T-cell (primary cell): ENCODE measurements at places on chromosomes 4 and X.

- no peak for DNase-seq
These were observed 895.6 kb downstream of the RAB28 start for GRCh38 chr4:12588582-12588981.

GRCh38 chr4:10875144-10875799, 190.7 kb upstream of the CLNK start:
- no peak for DNase-seq

DNA sequence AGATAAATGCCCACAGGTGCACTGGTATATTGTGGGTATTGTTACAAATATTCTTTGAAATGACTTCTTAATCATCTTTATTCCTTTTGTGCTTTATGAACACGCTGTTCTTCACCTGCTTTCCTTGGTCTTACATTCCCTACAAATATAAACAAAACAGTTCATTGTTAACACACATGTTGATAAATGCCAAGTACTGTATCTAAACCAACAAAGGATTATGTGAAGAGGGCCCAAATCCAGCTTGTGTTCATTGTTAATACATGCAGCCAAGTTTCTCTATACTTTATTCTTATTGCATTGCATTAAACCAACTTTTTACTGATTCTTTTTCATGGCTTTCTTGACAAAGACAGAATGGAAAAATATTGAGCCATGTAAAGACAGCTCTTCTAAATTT, 42.8 kb downstream of the AREG start:
- no peak for DNase-seq

DNA sequence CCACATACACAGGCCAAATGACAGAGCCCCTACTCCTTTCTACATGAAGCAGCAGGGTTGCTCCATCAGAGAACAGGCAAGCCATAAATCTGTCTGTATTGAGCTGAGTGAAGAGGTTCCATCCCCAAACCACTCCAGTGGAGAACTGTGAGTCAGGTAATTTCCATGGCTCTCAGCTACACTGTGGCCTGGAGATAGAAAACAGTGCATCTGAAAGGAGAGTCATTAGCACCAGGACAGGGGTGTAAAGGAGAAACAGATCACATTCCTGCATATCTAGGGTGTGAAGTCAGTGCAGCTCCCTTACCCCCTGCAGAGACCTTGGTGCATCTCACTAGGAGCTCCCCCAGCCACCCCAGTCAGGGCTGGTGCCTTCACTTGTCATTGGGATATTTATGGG, 314.7 kb downstream of the CHIC1 start:
- DNase-seq = no peak

GRCh38 chrX:139194571-139195280, 335.8 kb upstream of the F9 start:
- no peak for DNase-seq

- DNase-seq = no peak
These were observed 6.2 kb downstream of the CLCN3 start for GRCh38 chr4:169626331-169627282.

DNA sequence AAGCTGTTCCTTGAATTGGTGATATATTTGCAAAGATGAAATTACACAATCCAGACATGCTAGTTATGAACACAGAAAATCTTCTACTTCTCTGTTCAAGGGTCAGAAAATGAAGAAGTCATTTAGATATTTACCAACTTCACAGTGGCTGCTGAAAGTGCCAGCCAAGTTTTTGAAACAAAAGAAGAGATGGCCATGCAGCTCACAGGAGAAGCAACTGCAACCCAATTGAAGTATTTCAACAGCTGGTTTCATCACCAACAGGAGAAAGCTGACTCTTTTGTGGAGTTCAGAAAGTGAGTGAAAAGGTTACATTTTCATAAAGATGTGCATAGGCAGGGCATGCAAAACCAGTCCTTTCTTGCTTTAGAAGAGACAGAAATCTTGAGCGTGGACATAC, 70.1 kb upstream of the LSM6 start:
- no peak for DNase-seq

DNA sequence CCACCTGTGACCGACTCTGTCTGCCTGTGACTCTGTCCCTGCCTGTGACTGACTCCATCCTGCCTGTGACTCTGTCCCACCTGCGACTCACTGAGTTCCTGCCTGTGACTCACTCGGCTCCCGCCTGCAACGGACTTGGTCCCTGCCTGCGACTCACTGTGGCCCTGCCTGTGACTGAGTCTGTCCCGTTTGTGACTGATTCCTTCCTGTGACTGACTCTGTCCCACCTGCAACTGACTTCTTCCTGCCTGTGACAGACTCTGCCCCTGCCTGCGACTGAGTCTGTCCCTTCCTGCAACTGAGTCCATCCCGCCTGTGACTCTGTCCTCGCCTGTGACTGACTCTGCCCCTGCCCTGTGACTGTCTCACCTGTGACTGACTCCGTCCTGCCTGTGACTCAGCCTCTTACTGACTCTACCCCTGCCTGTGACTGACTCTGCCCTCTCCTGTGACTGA, 9.6 kb upstream of the UVSSA start:
- no peak for DNase-seq

- no peak for DNase-seq
These were observed 29.8 kb downstream of the SPANXA2 start for GRCh38 chrX:141619336-141619735.

DNA sequence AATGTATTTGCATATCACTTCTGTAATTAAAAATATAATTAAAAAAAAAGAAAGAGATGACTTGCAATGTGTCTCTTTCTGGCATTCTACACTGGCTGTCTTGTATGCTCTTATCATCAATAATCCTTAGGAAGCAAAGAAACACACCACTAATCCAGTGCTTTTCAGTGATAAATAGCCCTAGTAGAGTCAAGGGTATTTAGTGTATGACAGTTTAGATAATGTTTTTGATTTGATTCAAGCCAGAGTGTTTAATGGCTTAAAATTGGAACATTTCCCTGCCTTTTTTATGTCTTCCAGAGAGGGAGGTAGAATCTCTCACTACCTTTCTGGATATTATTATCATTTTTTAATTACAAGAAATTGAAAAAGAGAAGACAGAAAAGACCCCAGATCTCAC, 48.6 kb upstream of the CXCL8 start:
- DNase-seq = no peak

DNA sequence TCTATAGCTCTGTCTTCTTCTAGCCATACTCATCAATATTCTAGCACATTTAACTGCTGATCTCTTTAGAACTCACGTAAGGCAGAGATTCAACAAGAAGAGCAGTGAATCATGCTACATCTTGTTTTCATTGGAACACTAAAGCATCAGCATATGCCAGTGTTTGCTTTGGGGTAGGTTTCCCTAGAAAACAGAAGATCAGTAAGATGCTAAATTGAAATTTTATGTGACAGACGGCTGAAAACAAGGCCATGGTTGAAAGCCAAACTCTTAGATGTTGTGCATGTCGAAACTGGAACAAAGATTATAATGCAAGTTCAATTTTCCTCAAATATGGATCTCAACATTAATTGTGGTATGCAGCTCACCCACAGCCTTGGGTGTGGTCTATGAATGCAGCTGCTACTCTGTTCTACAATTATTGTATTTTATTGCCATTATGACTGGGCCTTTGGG, 107.6 kb downstream of the PDLIM5 start:
- DNase-seq = no peak

GRCh38 chrX:100606753-100607152, 22.0 kb downstream of the TNMD start:
- DNase-seq = no peak

- peak; percentile 11 for DNase-seq
These were observed 2.2 kb downstream of the AKAP17A start for GRCh38 chrX:1593286-1594271.

GRCh38 chr4:185665655-185666054, 130.3 kb upstream of the PDLIM3 start:
- DNase-seq = no peak

DNA sequence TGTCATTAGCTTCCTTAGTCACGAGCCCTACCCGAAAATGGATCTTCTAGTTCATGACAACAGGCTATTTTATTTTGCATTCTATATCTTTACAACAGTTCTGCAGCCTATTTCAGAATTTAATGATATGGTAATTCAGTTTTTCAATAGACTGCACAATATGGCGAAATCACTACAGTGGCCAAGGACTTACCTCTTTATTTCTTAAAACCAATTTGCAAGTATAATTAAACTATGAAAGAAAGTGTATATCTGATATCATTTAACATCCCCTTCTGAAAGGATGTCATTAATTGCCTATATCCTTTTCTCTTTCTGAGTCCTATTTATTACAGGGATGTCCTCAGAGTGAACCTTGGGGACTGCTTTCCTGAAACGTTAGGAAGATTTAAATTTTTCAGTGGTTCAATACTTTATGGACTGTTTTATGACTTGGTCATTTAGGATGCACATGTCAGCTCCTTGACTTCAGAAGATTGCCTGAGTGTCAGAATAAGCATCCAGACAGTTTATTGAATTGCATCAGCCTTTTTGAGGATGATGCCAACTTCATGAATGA, 190.8 kb upstream of the GEMIN8 start:
- DNase-seq = no peak

DNA sequence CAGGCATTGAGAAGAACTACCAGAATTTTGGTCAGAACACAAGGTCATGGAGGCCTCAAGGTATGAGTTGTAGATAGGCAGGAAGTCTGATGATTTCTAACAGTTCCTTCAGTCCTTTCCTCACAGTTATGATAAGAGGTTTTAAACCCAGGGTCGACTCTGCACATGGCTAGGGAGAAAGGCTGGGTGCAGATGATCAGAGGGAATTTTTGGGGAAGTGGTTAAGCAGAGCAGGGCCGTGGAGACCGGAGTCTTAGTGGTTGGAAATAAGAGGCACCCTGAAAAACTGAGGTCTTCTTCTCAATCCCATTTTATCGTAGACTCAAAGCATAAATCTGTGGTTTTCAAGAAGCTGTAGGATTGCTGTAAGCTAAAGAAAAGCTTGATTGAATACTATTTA, 118.5 kb upstream of the ANK2 start:
- DNase-seq = no peak

DNA sequence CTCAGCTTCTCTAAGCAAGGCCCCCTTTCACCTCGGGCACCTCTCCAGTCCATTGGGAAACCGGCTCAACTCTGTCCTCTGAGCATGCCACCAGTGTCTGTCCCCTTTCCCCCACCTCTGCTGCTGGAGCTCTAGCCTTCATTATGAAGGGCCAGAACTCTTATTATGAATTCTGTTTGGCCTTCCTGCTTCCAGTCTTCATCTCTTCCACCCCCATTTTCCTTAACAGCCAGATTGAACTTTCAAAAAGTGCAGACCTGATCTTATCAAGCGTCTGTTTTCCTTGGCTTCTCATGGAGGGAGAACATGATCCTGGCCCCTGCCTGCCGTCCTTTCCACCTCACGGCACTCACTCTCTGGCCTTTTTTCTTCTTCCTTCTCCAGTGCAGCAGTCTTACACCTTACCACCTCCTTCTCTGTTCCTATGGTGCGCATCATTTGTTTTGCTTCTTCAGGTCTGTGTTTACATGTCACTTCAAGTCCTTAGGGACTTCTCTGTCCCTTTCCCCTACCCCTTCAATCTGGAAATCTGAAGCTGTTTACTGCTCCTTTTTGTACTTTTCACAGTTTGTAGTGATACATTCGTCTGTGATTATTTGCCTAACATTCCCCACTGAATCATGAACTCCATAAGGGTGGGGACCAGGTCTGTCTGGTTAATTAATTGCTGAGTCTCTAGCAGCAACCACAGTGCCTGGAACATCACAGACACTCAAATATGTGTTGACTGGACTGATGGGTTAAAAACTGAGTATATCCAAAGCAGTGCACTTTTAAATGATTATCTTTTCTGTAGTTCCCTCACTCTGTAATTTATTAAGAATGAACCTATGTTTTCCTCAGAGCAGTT, 55.8 kb downstream of the FNIP2 start:
- DNase-seq = no peak

GRCh38 chr4:77074381-77074831, 1.4 kb downstream of the CCNI start:
- no peak for DNase-seq

- no peak for DNase-seq
These were observed 243.8 kb downstream of the THOC2 start for GRCh38 chrX:123489011-123489410.

DNA sequence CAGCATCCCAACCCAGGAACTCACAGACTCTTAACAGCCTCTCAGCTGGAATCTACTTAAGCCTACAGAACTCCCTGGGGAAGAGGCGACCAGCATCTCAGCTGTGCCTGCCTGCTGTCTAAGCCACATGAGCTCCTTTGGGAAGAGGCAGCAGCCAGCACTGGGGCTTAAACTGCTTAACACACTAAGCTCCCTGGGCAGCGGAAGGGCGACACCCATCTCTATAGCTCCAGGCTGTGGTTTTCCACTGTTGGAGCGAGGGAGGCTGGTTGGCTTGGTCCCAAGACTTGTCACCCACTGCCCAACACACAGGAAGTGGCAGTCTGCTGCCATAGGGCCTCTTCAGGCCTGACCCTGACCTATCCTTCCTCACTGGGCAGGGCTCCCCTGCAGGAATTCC, 1544.1 kb upstream of the ADGRL3 start:
- DNase-seq = no peak

DNA sequence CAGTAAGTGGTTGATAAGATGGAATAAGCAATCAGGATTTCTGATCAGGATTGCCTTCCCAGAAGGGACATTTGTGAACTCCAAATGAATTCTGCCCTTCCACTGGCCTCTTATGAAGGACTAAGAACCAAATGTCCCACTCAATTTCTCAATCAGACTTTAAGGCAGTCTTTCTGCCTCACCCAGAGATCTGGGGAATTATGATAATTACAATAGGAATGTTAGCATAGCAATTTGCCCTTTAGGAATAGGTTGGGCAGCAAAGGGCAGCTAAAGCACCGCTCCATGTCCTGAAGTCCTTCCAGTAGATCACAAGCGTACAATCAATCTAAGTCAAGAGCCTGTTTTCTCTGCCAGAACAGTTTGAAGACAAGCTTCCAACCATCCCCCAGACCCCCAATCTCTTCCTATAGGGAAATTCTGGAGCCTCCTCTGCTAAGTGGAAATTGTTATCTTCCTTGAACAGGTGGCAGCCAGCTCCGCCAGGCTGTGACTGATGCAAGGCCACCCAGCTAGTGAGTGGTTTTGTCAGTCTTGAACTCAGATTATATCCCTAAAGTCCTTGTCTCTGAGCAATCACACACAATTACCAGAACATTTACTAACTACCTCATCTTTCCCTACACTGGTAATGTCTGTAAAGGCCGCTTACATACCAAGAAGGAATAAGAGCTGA, 18.6 kb downstream of the NKX3-2 start:
- DNase-seq = no peak

- DNase-seq = no peak
These were observed 51.5 kb upstream of the RAP2C start for GRCh38 chrX:132270699-132271098.

- DNase-seq = no peak
These were observed 170.4 kb upstream of the FGF16 start for GRCh38 chrX:77276742-77277141.

DNA sequence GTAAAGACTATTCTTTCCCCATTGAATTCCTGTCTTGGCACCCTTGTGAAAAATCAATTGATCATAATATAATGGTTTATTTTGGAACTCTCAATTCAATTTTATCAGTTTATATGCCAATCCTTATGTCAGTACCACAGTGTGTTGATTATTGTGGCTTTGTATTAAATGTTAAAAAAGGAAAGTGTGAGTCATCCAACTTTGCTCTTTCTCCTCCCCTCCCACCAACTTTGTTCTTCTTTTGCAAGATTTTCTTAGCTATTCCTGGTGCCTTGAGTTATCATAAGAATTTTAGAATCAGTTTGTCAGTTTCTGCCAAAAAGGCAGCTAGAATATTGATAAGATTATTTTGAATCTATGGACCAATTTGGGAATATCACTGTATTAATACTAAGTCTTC, 11.2 kb upstream of the RNF175 start:
- DNase-seq = no peak

- no peak for DNase-seq
These were observed 19.6 kb downstream of the FUNDC2 start for GRCh38 chrX:155046129-155046810.

GRCh38 chrX:153922932-153923857, 2.9 kb downstream of the ARHGAP4 start:
- no peak for DNase-seq
